ENCODE measurements at places on chromosomes 5 and 9.

- DNase-seq, result no peak
Measured at GRCh38 chr5:5813441-5813840, 391.0 kb downstream of the ICE1 start.

- DNase-seq, result no peak
Measured at GRCh38 chr9:88828018-88828417, 163.2 kb upstream of the S1PR3 start.

GRCh38 chr9:12920437-12920836, 145.6 kb downstream of the LURAP1L start:
- no peak for DNase-seq

DNA sequence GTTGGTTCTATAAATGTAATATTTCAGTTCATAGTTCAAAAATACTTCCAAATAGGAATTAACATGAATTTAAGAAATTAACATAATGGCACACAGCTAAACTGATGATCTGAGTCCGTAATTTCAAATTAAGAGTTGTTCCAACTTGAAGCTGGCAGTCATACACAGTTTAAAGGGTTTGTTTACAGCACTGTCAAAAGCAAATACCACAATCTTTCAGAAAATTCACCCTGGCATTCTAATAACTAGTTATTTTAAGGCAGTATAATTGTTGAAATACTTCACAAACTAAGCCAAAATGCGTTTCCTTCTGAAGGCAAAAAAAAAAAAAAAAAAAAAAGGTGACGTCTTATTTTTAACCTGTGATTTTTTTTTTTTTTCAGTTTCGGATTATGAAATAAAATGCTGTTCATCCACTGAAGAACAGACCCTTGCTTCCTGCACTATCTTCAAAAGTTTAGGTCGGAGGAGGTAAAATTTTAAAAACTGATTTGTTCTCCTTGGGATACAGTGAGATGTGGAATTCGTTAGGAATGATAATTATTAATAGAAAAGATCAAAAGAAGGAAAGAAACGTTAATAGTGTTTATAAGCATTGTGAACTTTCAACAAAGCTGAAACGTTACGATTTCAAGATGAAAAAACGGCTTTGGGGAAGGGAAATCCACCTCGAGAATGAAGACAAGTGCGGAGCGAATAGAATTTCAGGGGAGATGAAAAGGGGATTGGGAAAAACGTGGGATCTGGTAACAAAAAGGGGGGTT, 850 bp downstream of the IL6ST start:
- no peak for DNase-seq

- DNase-seq, result no peak
Measured at GRCh38 chr5:54103871-54104270, 206.5 kb downstream of the ARL15 start.

GRCh38 chr5:135669416-135669815, 90.6 kb upstream of the CXCL14 start:
- DNase-seq, result no peak

- no peak for DNase-seq
Measured at GRCh38 chr9:123753016-123753415, 176.9 kb downstream of the DENND1A start.

DNA sequence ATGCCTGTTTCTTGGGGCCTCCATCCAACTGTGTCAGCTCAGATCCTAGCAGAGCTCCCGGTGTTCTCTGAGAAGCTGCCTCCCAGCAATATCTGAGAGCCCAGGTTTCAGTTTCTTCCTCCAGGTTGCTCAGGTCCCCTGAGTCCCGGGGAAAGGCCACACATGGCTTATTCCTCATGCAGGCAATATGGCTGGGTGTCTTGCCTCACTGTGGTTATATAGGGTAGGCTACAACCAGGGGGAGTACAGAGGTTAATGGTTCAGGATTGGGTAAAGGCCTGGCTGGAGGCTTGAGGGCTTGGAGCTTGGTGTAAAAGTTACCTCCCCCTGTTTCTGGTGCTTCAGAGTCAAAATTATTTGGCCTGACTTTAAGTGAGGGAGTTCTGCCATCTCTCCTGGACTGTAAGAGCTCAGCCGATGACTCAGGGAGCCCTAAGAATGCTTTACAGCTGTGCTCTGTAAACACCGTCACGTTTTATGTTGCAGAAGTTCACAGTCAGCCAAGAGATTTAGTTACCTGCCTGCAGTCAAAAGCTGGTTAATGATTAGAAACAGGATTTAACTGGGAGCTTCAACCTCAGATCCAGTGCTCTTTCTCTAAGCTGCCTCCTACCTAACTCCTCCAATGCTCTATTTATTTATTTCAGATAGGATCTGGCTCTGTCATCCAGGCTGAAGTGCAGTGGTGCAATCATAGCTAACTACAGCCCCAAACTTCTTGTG, 24.3 kb upstream of the UBAP2 start:
- no peak for DNase-seq

DNA sequence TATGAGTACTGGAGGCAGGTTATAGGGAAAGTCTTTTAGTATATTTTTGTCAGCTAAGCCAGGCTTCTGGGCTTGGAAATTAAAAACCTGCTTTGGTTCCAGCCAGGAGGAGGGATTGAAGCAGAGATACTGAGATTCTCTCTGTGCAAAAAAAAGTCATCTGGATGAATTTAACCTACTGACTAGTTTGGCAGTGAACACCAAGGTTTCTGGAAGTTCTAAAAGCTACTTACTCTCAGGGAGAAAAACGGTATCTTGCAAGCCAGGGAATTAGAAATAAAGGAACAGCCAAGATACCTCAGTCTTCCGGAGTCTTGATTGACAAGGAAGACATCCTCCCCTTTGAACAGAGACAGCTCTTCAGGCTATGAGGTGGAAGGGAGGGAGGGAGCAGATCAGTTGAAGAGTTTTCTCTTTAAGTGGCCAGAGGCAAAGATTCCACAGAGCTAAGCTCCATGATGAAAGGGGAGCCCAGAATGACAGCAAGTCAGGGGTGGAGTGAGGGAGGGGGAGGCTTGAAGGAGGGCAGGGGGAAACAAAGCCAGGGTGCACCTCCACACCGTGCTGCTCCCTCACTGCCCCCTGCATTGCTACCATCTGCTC, 8.3 kb upstream of the ZBTB34 start:
- DNase-seq, result no peak

DNA sequence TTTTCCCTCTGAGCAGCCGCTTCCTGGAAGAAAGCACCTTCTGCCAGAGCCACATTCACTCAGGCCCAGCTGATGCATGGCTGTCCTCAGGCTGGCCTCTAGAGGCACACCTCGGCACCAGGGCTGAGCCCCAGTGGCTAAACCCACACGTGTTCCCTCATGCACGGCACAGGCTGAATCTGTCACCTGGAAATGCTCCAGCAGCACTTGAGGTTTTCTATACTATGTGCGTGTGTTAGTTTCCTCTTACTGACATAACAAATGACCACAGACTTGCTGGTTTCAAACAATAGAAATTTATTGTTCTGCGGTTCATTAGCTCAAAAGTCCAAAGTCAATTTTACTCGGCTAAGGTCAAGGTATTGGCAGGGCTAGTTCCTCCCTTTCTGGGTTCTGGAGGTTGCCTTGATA, 141.4 kb downstream of the LRRC70 start:
- DNase-seq, result no peak
